ENCODE measurements at places on chromosomes 3 and 15. TPM values are rescaled to one million over a fixed set of nuclear protein-coding genes. Genes with fewer than 3 reads are reported as not detected.

DNA sequence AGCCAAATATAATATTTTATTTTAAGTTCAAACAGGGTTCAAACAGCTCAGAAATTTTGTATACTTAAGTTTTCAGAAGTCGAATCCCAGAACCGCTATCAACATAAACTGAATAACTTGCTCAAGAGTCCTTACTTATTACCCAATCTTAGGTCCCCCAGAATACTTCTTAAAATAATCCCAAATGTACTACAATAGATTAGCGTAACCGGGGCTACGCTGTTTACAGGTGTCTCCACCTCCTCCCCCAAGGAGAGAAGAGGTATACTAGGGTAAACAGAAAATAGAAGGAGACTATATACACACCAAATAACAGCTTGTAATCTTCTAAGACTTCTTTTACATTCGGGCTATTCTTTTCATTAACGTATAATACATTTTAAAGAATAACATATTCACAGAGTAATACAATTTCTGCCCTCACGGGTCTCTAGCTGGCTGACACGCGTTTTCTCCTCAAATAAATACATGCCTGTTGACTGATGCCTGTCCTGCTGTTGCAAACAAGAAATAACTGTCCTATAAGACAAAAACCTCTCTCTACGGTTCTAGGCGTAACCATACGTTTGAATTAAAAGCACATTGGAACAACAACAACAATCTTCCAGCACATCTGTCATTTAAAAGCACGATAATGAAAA, 1.3 kb downstream of the DENND4A start:
- no peak for DNase-seq

- DNase-seq = no peak
These were observed 197.0 kb upstream of the CFAP20DC start for GRCh38 chr3:59246719-59247401.

DNA sequence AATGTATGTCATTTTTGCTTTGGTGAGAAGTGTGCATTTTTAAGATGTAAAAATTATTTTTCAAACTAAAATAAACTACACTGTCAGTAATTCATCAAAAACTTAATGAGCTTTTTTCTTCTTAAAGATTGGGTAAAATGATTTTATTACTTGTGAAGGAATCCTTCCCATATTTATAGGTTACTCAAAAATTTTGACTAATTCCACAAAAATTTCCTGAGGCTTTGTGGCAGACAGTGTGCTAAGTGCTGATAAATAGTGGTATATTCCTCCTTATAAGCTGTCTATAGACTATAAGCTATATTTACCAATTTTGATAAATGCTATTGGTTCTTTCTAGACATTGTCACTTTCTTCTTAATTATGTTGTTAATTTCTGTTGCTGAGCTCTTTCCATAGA, 284.5 kb upstream of the SEMA6D start:
- no peak for DNase-seq

- DNase-seq = no peak
These were observed 476.6 kb downstream of the FHIT start for GRCh38 chr3:60774617-60775016.

The GREM1 gene
- 0.44 TPM for total RNA-seq

DNA sequence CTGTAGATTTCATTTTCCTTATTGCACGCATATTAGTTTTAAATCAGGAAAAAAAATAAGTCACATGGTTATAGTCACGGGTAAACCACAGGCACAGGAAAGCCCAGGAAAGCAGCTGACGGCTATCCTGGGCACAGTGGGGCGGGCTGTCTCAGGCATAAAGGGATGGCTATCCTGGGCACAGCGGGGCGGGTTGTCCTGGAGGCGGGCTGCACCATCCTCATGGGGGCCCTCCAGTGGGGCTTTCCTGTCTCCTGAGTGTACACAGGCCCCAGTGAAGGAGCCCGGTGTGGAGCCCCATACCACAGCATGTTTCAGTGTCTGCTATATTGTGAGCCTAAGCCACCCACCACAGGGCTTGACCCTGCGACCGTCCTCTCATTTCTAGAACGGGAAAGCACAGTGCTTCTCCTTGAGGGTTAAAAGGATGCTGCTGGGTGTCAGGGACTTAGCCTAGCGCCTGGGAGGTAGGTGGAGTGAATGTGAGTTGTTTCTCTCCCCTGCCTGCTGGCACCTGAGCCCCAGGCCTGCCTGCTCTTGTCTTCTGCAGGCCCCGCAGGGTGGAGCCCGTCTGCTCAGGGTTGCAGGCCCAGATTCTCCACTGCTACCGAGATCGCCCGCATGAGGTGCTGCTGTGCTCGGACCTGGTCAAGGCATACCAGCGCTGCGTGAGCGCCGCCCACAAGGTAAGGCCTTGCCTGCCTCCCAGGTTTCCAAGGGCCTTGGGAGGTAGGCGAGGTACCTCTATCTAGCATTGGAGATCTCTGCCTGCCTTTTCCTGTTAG, 25.9 kb upstream of the PLXNA1 start:
- no peak for DNase-seq

The CFAP44 gene
- total RNA-seq = 1.7 TPM

The CLK3 gene
- 81.7 TPM for total RNA-seq

GRCh38 chr15:89002281-89002761, 85.9 kb upstream of the ABHD2 start:
- no peak for DNase-seq

The RETNLB gene
- total RNA-seq = not detected

- no peak for DNase-seq
These were observed 154.1 kb upstream of the LPP start for GRCh38 chr3:187999821-188000220.

The NR2F2 gene
- total RNA-seq = 15.9 TPM

The GPR15 gene
- not detected for total RNA-seq

The ACTC1 gene
- total RNA-seq = 4.2 TPM
